ENCODE measurements at places on chromosomes 12 and 14.
A peak's percentile ranks its signal among the peaks of the same experiment; 100 is the strongest.

GRCh38 chr12:132053338-132054330 lies 90.5 kb downstream of the DDX51 start:
- DNase-seq = no peak

GRCh38 chr12:30753233-30753632 lies 1.5 kb downstream of the CAPRIN2 start:
- peak; percentile 58 for DNase-seq

DNA sequence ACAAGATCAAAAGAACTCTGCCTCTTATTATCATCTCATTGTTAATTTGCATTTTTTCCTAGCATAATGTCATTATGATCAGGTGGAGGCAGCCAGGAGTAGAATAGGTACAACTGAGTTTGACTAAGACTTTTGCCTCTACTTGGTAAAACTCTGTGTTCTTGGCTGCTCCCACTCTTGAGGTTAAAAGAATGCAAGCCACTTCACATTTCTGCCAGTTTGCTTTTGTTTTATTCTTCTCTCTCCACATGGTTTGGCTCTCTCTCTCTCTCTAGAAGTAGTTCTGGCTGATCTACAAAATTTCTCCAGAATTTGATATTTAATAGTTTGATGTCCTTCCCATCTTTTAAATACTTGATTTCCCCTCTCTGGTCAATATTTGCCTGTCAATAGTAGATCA lies 170.7 kb upstream of the E2F7 start:
- no peak for DNase-seq

GRCh38 chr14:94042433-94043091 lies 16.4 kb downstream of the OTUB2 start:
- DNase-seq = no peak
